HFFc6 (cell line): ENCODE measurements at places on chromosomes 16 and 17. TPM values are rescaled to one million over a fixed set of nuclear protein-coding genes. Genes with fewer than 3 reads are reported as not detected.

KRTAP4-6 gene
- total RNA-seq, result not detected in 2 replicates

GPRC5C gene
- not detected in 3 replicates for total RNA-seq

SPPL2C gene
- total RNA-seq, result not detected in 3 replicates

FGF11 gene
- 0.10 to 0.56 TPM in 2 of 3 replicates, not detected in the other for total RNA-seq

LPCAT2 gene
- total RNA-seq, result 26.0 to 30.5 TPM (median 29.3 TPM) in 3 replicates
